ENCODE measurements at places on chromosomes 1 and 21. TPM values are rescaled to one million over a fixed set of nuclear protein-coding genes. Genes with fewer than 3 reads are reported as not detected.

Gene CD84
- total RNA-seq, result 10.8 TPM

Gene LCA5L
- total RNA-seq, result 4.4 TPM

Gene NCF2
- total RNA-seq, result 38.7 TPM

DNA sequence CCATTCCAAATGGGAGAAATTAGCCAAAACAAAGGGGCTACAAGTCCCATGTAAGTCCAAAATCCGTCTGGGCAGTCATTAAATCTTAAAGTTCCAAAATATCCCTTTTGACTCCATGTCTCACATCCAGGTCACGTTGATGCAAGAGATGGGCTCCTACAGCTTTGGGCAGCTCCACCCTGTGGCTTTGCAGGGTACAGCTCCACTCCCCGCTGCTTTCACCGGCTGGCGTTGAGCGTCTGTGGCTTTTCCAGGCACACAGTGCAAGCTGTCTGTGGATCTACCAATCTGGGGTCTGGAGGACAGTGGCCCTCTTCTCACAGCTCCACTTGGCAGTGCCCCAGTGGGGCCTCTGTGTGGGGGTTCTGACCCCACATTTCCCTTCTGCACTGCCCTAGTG lies 130.2 kb downstream of the TPR start:
- DNase-seq, result no peak

DNA sequence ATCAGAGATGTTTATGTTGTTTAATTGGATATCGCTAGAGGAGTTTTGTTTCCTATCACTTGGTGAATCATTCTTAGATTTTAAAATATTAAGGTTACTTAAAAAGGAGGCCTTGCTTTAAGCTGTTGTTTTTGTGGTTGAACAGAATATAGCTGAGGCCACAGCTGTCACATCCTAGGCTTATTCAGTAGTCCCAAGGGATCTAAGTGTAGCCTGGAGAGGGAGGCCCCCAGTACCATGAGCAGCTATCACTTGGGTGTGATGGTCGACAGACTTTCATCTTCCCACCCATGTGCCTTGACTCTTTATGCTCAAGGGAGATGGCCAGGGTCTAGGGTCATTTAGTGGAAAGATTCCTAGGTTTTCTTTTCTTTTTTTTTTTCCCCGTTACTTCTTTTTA lies 278.7 kb downstream of the HHAT start:
- no peak for DNase-seq

All from lung (tissue), 17 donors.